Omental fat pad (tissue), 4 donors: ENCODE measurements at places on chromosomes 11 and 22.

GRCh38 chr11:67667490-67668191 lies 6.8 kb downstream of the ALDH3B2 start:
- DNase-seq = no peak

- no peak for DNase-seq
Measured at GRCh38 chr11:27358296-27358695, 4.7 kb downstream of the CCDC34 start.

DNA sequence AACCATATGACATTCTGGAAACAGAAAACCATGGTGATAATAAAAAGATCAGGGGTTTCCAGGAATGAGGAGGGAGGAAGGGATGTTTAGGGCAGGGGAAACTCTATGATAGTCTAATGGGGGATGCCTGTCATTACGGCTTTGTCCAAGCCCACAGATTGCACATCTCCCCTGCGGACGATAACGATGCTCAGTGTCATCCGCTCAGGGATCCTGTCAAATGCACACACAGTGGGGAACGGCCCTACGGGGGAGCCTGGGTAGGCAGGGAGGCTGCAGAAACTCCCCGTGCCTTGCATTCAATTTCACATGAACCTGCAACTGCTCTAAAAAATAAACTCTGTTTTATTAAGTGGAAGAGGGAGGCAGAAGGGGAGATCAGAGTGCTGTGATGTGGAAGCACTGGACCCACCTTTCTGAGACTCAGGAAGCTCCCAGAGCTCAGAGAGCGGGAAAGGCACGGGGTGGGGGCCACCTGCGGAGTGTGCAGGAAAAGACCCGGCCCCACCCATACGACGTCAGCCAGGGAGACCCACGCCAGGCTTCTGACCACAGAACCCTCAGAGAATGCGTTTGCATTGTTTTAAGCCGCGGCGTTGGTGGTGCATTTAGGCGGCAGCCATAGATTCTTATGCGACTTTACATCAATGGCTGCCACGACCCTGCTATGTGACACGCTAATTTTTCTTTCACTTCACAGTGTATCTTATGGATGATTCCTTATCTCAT lies 543.5 kb downstream of the BRD1 start:
- no peak for DNase-seq

DNA sequence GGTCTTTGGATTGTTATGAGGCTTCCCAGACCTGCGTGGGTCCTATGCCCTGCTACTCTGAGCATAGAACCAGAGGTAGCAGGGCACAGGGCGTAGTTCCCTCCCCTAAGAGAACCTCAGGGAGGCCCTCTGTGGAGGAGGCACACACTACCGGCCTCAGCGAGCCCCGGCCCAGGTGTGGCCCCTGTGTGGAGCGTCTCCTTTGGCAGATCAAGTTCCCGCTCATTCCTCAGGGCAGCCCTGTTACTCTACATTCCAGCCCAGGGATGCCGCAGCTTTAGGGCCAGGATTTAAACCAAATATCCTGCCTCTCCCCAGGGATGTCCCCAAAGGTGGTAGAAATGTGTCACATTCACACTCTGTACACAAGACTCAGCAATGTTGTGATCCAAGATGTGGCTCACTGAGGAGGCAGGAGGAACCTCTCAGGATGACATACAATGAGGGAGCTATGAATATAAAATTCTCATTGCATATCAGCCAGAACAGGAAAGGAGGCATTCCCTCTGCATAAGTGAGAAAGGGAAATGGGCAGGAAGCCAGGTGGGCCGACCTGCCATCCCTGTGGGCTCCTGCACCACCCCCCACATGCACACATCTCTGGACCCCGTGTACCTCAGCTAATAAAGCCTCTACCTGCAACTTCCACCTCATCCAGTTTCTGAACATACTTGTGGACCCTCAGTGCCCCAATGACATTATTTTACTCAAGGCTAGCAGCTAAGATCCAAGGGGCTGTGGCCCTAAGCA lies 131.9 kb upstream of the TEAD1 start:
- DNase-seq = no peak

DNA sequence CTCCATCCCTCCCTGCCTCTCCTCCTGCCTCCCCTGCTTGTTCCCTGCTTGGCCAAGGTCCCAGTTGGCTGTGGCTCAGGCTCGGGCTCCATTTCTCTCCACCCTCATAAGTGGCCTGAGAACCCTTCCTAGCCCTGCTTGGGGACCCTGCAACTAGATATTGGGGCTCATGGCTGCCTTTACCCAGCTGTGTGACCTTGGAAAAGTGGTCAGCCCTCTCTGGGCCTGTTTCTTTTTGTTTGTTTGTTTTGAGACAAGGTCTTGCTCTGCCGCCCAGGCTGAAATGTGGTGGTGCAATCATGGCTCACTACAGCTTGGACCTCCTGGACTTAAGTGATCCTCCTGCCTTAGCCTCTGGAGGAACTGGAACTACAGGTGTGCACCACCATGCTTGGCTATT lies 20.3 kb upstream of the CABP2 start:
- no peak for DNase-seq

- DNase-seq = no peak
Measured at GRCh38 chr22:48340191-48340590, 1487.5 kb downstream of the BRD1 start.

DNA sequence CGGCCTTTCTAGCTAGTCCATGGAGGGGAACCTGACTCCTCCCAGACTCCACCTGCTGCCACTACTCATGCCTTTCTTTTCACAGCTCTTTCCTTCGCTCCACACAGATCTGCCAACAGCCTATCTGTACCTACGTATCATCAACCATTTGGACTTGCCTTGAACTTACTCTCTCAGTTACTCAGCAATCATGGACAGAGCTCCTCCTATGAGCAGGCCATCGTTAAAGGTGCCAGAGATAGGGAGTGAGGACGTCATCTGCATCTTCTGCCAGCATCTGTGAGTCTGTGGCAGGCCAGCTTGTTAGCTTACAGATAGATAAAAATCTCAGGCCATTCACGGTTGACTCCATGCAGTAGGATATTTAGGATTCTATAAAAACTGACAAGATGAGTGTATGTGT lies 162.9 kb upstream of the ZBED5 start:
- no peak for DNase-seq

GRCh38 chr11:130472434-130472961 lies 24.1 kb downstream of the ADAMTS15 start:
- no peak for DNase-seq

- DNase-seq = no peak
Measured at GRCh38 chr11:75341612-75342011, 9.8 kb downstream of the ARRB1 start.

DNA sequence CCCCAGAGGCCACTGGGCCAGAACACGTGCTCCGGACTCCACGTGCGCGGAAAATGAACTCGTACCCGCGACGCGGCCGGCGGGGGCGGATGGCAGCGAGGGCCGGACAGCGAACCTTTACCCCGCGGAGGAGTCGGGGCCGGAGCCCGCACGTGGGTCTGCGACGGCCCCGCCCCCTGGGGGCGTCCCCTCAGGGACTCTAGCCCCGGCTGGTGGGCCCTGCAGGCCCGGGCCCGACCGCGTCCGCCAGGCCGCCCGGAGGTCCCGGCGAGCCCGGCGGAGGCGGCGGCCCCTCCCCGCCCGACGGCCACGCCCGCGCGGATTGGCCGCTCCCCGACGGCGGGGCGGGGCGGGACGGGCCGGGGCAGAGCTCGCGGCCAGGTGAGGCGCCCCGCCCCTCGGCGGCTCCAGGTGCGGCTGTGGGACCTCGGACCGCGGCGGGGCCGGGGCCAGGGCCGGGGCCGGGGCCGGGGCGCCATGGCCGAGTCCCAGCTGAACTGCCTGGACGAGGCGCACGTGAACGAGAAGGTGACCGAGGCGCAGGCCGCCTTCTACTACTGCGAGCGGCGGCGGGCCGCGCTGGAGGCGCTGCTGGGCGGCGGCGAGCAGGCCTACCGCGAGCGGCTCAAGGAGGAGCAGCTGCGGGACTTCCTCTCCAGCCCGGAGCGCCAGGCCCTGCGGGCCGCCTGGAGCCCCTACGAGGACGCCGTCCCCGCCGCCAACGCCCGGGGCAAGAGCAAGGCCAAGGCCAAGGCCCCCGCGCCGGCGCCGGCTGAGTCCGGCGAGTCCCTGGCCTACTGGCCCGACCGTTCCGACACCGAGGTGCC lies at the start of gene FAM83F:
FAM83F (plus strand) TSS at position 389 of the 827 bp plus-strand sequence; CDS start at position 478, 89 bp downstream.
- DNase-seq = no peak

- no peak for DNase-seq
Measured at GRCh38 chr11:86675017-86675416, 2.6 kb upstream of the ME3 start.

GRCh38 chr22:39367035-39367434 lies 17.2 kb downstream of the SYNGR1 start:
- no peak for DNase-seq

DNA sequence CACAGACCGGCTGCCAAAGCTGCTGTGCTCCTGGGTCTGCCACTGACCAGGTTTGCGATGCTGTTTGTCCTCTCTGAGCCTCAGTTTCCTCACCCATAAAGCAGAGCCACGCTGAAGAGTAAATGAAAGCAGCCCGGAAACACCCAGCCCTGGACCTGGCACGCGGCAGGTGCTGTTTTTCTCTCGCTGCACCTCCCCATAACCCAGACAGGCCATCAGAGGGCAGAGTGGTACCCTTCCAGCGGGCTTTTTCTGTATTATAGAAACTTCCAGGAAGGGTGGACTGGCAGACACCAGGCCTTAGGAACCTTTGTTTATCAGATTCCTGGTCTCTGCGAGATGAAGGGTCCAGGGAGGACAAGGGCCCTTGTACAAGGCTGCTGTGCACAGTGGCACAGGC lies 17.9 kb upstream of the FGF19 start:
- no peak for DNase-seq

- DNase-seq = no peak
Measured at GRCh38 chr22:26968859-26969523, 311.6 kb downstream of the MIAT start.

GRCh38 chr11:90363739-90364138 lies 140.9 kb upstream of the CHORDC1 start:
- DNase-seq = no peak

GRCh38 chr11:132980670-132981069 lies 551.6 kb downstream of the OPCML start:
- DNase-seq = no peak

DNA sequence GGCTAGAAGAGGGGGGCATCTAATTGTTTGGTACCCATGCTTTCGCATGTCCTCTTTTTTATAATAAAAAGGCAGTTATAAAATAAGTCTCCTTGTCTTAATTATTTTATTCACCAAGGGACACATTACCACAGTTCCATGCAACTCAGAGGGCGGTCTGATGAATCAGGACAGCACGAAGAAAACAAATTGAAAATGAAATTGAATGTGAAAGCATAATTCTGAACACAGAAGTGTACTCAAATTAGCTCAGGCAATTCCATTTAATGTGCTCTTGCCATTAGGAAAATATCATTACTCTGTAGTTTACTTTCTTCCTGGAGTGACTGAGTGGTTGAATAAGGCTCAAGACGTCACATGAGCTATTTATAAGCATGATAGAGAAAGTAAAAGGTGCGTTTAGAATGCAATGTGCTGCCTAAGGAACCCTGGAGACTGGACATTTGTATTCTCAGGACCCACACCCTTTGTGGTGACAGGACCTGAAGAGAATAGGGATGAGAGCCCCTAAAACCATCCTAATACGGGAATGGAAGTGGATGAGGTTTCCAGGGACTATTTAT lies 59.6 kb downstream of the MTNR1B start:
- DNase-seq = no peak

DNA sequence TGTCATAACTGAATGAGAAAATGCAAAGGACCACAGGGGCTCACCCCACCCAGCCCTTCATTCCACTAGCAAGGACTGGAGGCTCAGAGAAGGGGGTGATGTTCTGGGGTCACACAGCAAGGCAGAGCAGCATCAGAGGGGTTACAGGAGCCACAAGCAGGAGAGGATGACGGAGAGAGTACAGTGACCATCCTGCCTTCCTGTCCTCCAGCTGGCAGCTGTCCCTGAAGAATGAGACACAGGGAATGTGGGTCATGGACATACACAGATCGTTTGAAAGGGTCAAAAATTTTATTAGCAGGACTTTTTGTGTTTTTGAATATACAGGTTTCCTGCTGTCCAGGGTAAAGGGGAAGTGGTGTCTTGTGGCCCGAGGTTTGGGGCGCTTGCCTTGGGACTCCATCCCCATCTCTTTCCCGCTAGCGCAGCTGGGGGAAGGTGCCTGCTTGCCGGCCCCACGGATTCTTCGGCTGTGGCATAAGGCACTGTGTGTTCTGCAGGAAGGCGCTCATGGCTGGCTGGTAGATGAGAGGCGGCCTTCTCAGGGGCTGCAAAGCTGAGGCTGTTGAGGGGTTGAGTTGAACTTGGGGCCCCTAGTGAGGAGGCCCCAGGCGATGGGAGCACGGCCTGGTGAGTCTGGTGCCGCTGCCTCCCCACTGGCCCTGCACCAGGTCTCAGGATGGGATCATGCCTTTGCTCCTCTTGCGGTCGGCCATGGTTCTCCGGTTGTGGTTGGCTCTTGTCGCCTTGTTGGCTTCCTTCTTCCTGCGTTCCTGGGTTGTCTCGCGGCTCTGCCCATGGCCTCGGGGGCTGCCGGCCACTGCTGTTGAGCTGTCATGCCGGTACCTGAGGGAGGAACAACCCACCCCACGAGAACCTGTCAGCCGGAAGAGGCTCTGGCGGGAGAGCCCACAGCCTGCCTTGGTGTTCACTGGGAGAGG lies 21.4 kb downstream of the UQCR10 start:
- DNase-seq = no peak

GRCh38 chr22:17264321-17265052 lies 45.3 kb upstream of the ADA2 start:
- no peak for DNase-seq

GRCh38 chr11:12319461-12319951 lies 57.9 kb upstream of the PARVA start:
- no peak for DNase-seq

DNA sequence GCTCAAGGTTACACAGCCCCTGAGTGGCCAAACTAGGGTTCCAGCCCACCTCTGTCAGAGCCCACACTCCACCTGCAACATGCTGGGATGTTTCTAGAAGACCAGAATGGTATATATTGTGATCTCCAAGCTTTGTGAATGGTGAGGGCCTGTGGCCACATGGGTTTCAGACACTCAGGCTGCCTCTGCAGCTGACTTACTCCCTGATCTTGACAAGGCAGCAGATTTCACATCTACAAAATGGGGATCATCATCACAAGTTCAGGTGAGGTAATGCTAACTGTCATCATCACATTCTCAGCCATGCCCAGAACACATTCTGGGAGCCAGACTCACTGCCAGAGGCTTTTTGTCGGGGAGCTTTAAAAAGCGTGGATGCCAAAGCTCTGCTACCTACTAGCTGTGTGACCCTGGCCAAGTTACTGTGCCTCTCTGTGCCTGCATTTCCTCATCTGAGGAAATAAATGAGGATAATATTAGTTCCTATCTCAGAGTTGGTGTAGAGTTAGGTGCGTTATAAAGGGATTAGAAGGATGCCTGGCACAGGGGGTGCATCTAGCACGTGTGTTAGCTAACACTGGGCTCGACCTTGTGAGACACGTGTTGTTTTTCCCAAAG lies 24.9 kb upstream of the WNT11 start:
- DNase-seq = no peak

DNA sequence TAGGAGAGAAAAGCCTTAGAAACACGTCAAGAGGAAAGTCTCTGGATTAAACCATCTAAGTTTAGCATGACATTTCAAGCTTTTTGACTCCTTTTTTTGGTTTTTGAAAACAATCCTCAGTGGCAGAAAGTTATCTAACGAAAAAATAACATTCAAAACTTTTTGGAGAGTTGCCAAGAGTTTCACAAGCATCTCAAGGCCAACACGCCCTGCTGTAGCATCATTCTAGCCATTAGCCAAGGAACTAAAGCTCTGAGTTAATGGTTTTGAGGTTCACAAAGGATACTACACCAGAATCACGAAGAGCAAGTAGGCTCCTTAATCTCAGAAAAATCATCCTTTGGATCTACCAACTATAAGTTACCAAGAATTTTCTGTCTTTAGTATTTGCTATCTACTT lies 94.8 kb downstream of the PICALM start:
- no peak for DNase-seq
